CD4-positive, alpha-beta T cell treated with Interleukin-21 for 1 hour (primary cell): ENCODE measurements at places on chromosomes 13 and 19.

GRCh38 chr13:73754727-73755292, 379.4 kb downstream of the KLF12 start:
- DNase-seq, result peak; percentile 70

DNA sequence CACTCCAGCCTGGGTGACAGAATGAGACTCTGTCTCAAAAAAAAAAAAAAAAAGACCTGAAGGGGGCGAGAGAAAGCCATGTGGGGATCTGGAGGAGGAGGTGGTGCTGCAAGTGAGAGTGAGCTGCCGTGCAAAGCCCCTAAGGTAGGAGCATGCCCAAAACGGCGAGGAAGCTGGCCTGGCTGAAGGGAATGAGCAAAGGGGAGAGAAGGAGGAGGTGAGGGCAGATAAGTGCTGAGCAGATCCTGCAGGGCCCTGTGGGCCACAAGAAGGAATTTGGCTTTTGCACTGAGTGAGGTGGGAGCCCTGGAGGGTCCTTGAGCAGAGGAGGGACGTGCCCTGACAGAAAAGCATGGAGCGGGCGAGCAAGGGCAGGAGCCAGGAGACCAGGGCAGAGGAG, 19.4 kb upstream of the ADGRE5 start:
- peak; percentile 59 for DNase-seq

GRCh38 chr13:30900436-30900835, 5.6 kb upstream of the MEDAG start:
- no peak for DNase-seq

DNA sequence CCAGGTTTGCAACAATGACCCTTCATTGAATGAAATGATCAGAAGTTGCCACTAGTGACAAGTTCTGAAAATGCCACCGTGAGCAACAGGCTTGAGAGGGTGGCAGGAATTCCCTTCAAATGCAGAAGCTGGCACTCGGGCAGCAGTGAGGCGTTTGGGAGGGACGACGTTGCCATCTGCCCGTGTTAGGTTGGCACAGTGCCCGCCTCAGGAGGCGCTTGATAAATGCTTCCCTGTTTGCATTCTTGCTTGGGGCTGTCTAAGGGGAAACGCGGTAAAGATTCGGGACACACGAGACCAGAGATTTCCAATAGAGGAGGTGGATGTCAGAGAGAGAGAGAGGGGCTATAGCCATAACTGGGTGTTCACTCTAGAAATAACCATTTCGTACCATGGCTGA, 101.9 kb downstream of the TEX29 start:
- DNase-seq, result no peak

DNA sequence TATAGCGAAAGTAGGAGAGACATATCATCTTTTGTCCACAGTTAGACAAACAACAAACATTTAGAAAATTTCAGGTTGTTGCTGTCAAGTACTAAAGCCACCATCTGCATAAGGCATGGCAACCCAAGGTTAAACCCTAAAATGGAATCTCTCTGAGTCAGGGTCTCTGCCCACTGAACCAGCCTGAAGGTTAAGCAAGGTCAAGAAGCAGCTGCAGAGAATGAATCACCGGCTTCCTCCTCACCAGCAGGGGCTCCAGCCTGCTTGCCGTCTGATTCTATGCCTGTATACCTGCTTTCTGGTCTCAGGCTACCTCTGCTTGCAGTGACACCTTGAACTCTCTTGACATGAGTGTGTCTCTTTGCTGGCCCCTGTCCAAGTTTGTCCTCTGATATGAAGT, 726.2 kb upstream of the SGCG start:
- DNase-seq, result no peak

- no peak for DNase-seq
Measured at GRCh38 chr13:58247080-58247479, 615.5 kb downstream of the PCDH17 start.

GRCh38 chr13:43848001-43848649, 31.4 kb downstream of the CCDC122 start:
- DNase-seq, result no peak

DNA sequence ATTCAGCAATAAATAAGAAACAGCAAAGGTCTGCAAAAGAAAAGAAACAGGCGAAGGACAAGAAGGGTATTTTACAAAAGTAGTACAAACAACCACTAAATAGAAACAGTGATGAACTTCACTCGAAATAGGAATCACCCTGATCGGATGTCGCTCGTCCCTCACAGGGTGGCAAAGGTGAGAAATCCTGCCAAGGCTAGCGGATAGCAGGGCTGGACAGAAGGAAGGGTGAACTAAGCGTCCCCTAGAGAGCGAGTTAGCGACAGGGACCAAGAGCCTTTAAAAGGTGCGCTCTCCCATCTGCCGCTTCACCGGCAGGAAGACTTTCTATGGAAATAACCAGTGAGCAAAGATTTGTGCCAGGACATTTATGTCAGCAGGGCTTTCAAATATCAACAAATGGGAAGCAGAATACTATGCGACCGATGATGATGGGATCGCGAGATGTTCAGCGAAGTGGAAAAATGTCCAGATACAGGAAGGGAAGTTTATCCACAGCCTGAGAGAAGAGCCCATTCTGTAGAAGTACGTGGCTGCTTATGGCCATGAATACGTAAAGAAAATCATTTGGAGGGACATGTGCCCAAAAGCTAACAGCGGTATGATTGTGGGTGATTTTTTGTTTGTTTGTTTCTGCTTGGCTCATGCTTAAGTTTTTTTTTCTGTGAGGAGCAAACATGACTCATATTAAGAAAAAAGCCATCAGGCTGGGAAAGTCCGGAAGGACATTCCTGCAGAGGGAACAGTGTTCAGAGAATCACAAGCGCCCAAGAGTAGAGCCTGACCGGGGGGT, 18.9 kb downstream of the ELAVL1 start:
- no peak for DNase-seq

DNA sequence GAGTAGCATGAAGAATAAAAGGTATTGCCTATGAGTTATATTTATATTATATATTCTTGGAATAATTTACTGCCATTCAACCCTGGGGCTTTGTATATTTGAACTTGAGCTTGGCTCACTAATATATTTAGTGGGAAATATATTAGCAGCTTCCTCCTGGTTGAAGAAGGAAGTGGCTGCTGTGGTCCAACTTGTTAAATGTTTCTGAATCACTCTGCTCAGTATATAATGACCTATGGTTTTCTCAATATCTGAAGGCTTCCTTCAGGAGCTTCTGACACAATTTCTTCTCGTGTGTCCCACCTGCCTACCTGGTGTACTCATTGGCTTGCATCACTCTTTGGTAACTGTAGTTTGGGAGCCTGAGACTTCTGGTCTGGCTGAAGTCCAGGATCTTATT, 646.4 kb downstream of the TBC1D4 start:
- no peak for DNase-seq

- no peak for DNase-seq
Measured at GRCh38 chr13:97440598-97441170, 6.7 kb downstream of the RAP2A start.

DNA sequence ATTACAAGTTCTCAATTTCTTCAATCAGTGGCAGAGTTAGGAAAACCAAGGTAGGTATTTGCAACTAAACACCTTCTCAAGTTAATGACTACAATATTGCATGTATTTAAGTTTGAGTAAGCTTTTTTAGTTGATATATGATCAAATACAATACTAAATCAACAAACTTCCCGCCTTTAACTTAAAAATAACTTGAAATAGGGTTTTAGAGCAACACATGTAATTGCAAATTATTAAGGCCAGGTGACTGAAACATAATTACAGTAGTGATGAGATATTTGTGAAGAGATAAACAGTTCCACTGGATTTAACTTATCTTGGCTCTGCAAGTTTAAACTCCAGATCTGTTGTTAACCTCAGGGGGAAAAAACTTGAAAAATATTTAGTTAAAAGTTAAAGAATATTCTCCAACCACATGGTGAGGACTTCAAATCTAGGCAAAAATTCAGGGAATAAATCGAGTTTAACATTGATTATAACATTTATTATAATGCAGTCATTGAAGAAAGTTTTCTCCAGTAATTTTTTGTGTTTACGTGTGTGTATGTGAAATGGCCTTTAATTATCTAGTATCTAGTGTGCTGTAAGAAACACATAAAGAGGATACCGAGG, 3.6 kb downstream of the DACH1 start:
- no peak for DNase-seq

DNA sequence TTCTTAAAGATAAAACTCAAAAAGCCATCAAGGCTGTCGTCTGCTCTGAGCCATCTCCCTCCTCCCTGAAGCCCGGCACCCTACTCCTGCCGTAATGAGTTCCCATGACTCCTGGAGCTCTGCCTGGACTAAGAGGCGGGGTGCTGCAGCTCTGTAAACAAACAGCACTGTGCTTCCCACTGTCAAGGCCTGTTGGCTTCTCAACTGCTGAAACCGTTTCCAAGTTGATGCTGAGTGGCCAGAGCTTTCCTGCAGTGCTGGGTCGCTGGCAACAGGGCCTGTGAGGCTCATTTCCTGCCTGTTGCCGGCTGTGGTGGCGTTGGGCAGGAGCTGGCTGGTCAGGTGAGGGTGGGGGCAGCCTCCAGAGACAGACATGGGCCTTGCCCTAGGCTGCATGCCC, 26.7 kb upstream of the ISYNA1 start:
- no peak for DNase-seq

- no peak for DNase-seq
Measured at GRCh38 chr19:1409204-1410005, 2.0 kb downstream of the DAZAP1 start.

GRCh38 chr13:49550942-49551644, 34.3 kb downstream of the RCBTB1 start:
- no peak for DNase-seq

DNA sequence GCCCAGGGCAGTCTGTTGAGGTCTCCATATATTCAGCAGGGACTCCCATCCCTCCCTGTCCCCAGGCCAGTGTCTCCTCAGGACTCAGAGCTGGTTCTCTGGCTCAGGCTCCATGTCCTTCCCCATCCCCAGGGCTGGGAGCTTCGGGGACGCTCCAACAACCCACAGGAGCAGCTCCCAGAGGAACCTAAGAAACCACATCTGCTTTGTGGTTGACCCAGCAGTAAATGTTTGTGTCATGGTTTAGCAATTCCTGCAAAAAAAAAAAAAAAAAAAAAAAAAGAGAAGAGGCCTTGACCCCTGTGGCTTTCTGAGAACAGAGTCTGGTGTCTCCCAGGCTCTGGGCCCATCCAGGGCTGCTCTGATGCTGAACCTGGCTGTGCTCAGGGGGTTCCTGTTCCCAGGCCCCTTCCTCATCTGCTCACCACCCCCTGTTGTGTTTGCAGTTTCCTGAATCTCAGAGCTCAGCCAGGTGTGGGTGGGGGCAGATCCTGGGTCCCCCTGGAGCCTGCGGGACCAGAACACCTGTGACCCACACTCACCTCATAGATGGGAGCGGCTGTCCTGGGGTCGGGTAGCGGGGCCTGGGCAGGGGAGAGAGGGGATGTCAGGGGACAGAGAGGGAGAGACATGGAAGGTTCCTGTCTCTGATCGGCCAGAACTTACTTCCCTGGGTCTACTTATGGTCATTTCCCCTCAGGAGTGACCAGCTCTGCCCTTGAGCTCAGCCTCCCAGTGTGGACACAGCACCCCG, 25.2 kb upstream of the CEACAM1 start:
- DNase-seq, result no peak

DNA sequence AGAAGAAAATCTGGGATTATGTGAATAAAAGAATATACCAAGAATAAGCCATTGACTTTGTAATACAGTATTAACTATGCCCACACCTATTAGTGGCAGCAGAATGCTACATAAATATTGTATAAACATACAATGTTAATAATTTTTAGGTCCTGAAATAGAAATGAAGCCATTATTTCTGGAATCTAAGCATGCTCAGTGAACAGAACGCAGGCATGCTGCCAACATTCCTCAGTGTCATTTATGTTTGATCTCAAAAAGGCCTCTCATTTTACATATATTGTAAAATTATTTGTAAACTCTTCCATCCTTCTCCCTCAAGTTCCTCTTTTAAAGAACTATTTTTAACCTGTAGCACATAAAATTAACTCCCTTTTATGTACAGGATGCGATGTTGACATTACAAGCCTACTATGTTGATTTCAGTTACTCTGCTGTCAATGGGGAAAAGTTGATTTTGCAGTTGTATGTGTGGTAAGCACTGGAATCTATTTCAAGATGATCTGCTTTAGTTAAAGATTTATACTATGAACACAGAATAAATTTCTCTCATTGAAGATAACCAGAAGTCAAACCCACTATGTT, 118.8 kb downstream of the VWA8 start:
- DNase-seq, result no peak
